ENCODE measurements at places on chromosomes 2 and 18. TPM values are rescaled to one million over a fixed set of nuclear protein-coding genes. Genes with fewer than 3 reads are reported as not detected.

The BAZ2B gene
- 50.2 TPM for total RNA-seq

The IL37 gene
- total RNA-seq, result not detected

The UGT1A10 gene
- not detected for total RNA-seq

The SALL3 gene
- not detected for total RNA-seq

The RFTN2 gene
- 7.8 TPM for total RNA-seq

The CCDC74B gene
- 0.94 TPM for total RNA-seq

The SCYGR4 gene
- total RNA-seq, result not detected

The TRIB2 gene
- 12.6 TPM for total RNA-seq

The TEX44 gene
- not detected for total RNA-seq

The AQP12B gene
- total RNA-seq, result not detected

The ERICH2 gene
- total RNA-seq, result not detected

The IL36RN gene
- total RNA-seq, result not detected

The ABCB6 gene
- 45.8 TPM for total RNA-seq

The CCDC85A gene
- total RNA-seq, result 20.9 TPM

The SKOR2 gene
- total RNA-seq, result not detected

The PID1 gene
- total RNA-seq, result 0.76 TPM

The C1QL2 gene
- total RNA-seq, result not detected

The CRYGC gene
- total RNA-seq, result not detected

The TRIP12 gene
- total RNA-seq, result 216 TPM

The TNS1 gene
- total RNA-seq, result 15.7 TPM

The SRD5A2 gene
- total RNA-seq, result not detected

The FBXO48 gene
- total RNA-seq, result 0.50 TPM

The CENPA gene
- total RNA-seq, result 6.7 TPM

The UPP2 gene
- total RNA-seq, result not detected

The VWC2L gene
- not detected for total RNA-seq

The HOXD10 gene
- 0.49 TPM for total RNA-seq

The XRCC5 gene
- 170 TPM for total RNA-seq

The ERBB4 gene
- total RNA-seq, result under 0.01 TPM

The HOXD12 gene
- not detected for total RNA-seq

The ZNF396 gene
- total RNA-seq, result 0.65 TPM

The CNRIP1 gene
- 42.7 TPM for total RNA-seq

The LBX2 gene
- total RNA-seq, result 1.3 TPM

The PROM2 gene
- total RNA-seq, result 0.44 TPM

The UGT1A3 gene
- total RNA-seq, result not detected

The DTNB gene
- 4.2 TPM for total RNA-seq

The OLA1 gene
- total RNA-seq, result 103 TPM

The CD302 gene
- 11.6 TPM for total RNA-seq

The KCNK3 gene
- total RNA-seq, result not detected

The GALR1 gene
- total RNA-seq, result not detected

The POTEE gene
- 0.16 TPM for total RNA-seq

The IL1B gene
- total RNA-seq, result 0.32 TPM

The IL1R2 gene
- total RNA-seq, result not detected

The HOXD11 gene
- total RNA-seq, result not detected

The ZNF2 gene
- total RNA-seq, result 6.0 TPM

The TACR1 gene
- not detected for total RNA-seq

The CYP1B1 gene
- total RNA-seq, result 0.06 TPM

The SERPINB13 gene
- total RNA-seq, result not detected

The CAPN14 gene
- total RNA-seq, result 0.13 TPM

The RBKS gene
- 1.2 TPM for total RNA-seq

The EIF2AK3 gene
- 18.5 TPM for total RNA-seq

All from bladder microvascular endothelial cell (primary cell).